ENCODE measurements at places on chromosomes 2 and 18.

GRCh38 chr18:62844850-62845643 is 129.7 kb downstream of the PHLPP1 start:
- no peak for DNase-seq

DNA sequence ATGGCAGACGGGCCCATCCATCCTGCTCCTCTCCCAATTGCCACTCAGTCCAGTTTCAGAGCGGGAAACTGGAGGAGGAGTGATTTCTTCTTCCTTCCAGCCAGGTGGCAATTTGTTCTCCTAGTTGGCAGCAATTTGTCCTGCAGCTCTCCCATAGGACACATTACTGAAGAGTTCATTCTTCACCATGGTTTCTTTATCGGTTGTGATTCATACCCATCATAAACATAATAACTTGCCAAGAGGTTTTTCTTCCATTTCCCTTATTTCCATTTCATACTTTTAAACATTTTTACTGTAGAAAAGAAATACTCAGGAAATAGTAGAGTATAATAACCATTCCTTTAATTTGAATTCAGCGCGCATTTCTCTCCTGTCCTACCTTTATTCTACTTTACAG is 377.9 kb upstream of the RAB12 start:
- no peak for DNase-seq

- DNase-seq = peak; percentile 20
Observed at GRCh38 chr2:7031547-7032245, 114.5 kb downstream of the RNF144A start.

DNA sequence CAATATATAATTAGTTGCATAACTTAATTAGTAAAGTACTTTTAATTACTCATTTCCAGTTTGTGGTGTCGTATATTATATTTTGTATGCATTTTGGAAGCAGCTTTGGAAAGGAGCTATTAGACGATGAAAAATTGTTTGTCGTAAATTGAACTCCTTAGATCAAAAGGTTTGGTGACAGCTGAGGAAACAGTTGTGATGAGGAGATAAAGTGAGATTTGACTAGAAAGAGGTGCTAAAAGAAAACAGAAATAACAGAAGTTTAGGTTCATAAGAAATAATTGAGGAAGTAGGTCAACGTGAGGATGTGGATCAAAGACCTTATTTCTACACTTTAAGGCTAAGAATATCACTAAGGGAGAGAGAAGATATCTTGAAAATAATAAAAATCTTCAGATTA is 141.9 kb upstream of the NETO1 start:
- DNase-seq = no peak

- no peak for DNase-seq
Observed at GRCh38 chr2:170966648-170967396, 37.8 kb downstream of the GORASP2 start.

GRCh38 chr2:127389778-127390435 is 2.1 kb upstream of the MAP3K2 start:
- no peak for DNase-seq

DNA sequence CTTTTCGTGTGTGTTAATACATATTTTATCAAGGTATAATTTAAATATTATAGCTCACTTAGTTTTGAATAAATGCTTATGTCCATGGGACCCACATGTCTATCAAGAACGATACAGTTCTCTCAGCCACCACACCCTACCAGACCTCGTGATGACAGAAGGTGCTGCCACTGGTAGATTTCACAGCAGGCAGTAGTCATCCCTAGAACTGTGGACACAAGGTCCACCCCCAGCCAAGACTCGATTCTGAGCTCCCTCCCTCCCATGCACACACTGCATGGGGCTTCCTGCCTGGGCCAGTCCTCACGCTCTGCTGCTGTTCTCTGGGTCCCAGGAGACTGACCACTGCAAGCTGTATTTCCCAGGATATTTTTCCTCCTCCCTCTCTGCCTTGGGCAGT is 26.5 kb upstream of the CREB1 start:
- no peak for DNase-seq
